Activated T-helper 17 cell treated with anti-CD3 and anti-CD28 coated beads, Interleukin-2, amount 50 U/mL, for 72 hours (primary cell): ENCODE measurements at places on chromosomes 16 and 17. TPM values are rescaled to one million over a fixed set of nuclear protein-coding genes. Genes with fewer than 3 reads are reported as not detected.
A peak's percentile ranks its signal among the peaks of the same experiment; 100 is the strongest.

- peak; percentile 1 for ATAC-seq
These were observed 547 bp downstream of the PLCD3 start for GRCh38 chr17:45131616-45132319.

DNA sequence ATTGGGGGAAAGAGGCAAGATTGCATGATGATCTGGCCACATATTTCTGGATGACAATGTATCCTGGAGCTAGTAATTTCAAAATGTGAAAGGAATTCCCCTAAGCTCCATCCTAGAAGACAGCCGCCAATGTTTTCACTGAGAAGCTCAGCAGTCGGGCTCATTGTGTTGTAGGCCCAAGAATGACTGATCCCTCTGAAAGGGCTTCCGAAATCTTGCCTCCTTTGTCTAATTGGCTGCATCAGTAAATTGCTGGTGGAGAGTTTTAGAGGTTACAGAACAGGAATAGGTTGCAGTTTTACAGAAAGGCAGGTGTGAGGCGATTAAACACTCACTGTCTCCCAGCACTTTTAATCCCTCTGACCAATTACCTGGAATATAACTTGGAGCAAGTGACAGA is 464.1 kb upstream of the SALL1 start:
- no peak for ATAC-seq

DNA sequence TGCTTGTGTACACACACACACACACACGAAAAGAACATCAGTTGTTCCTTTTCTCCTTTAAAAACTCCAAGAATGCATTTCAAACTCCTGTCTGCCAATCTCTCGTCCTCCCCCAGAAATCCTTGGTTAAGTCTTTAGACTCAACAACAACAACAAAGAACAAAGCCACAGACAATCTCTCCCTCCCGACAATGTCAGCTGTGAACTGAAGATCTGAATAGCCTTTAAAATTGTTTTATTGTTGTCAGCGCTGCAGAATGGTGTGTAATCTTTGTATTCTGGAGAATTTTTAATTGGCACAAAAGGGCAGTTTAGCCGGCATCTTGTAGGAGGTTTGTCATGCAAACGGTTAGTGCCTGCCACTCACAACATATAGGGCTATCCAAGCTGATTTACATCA is 219.5 kb downstream of the MSI2 start:
- no peak for ATAC-seq

DNA sequence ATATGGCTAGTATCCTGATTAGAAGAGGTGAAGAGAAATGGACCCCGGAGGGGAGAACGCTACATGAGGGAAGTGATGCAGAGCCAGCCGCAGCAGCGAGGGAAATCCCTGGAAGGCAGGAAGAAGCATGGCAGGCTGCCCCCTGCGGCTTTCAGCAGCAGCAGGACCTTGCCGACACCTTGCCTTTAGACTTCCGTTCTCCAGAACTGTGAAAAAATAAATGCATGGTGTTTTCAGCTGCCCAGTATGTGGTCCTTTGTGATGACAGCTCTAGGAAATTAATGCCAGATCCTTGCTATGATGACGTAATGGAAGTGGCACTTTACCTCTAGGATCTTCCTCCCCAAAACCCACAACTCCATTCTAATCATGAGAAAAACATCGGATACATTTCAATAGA is 9.7 kb upstream of the ZFP1 start:
- ATAC-seq = no peak

The CDH5 gene
- not detected for total RNA-seq

The CDH11 gene
- not detected for total RNA-seq

The AGRP gene
- total RNA-seq = not detected

The MAP2K6 gene
- 2.4 TPM for total RNA-seq

The KRTAP2-2 gene
- not detected for total RNA-seq

The ASPHD1 gene
- 3.5 TPM for total RNA-seq
